ENCODE measurements at places on chromosomes 3 and 15.

- peak; percentile 15 for DNase-seq
Measured at GRCh38 chr15:55434989-55435825, 26.9 kb downstream of the PIERCE2 start.

DNA sequence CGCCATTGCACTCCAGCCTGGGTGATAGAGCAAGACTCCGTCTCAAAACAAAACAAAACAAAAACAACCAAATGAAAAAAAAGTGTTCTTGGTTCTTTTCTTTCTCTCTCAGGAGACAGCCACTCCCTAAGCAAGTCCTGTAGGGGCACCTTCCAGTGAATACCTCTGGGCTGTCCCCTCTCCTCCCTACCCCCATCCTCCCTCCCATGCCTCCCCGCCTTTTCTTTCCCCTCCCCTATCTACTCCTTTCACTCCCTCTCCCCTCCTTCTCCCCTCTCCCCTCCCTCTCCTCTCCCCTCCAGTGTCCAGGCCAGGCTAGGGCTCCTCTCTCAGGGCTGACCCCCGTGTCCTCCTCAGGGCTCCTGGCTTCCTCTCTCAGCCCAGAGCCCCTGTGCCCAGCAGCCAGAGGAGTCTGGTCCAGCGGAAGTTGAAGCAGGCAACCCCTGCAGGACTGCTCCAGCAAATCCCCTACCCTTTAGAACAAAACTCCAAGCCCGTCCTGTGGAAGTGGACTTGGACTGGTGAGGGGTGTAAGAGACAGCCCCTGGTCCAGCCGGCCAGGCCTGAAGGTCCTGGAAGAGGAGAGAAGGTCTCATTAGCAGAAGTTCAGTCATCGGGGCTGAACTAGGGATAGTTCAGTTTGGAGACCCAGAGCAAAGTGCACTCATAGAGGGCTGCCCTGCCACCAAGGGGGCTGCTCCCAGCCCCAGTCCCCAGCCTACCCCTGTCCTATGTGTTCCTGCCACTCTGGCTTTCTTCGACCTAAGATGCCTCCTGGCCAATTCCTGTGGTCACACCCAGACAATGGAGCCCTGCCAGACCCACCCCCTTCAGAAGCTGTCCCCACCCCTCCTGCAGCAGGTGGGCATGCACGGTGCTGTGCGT lies 79.8 kb upstream of the IQSEC1 start:
- DNase-seq: no peak

DNA sequence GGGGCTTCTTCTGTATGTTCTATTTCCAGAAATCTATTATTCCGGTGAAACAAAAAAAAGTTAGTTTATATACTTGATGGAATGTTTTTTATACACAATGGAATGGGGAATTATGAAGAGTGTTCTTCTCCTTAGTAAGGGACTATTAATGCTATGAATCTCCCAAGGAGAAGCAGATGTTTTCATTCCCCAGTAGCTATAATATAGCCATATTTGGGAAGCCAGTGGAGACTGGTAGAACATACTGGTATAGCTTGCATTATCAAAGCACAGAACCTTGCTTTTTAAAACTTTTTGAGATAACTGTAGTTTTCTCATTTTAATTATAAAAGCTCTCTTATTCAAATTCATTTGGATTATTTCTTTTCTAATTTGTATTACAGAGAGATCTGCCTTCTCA lies 38.3 kb downstream of the ADGRG7 start:
- no peak for DNase-seq

- no peak for DNase-seq
Measured at GRCh38 chr3:55929154-55929869, 442.2 kb upstream of the WNT5A start.

DNA sequence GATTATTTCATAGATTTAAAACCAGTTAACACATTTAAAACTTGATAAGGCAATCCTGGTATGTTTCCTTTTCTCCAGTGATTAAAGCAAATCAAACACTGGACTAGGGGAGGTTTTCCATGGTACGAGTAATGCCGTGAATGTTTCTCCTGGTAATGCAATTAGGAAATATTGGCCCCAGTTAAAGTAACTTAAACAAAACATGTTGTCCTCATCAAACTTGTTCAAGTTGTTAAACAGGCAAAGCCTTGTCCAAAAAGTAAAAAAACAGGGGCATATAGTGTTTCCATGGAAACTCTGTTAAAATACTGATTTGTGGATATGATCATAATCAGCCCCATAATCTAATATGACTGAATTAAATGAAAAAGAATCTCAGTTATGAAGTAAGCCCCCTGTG lies 13.1 kb upstream of the LRTM1 start:
- DNase-seq: no peak

DNA sequence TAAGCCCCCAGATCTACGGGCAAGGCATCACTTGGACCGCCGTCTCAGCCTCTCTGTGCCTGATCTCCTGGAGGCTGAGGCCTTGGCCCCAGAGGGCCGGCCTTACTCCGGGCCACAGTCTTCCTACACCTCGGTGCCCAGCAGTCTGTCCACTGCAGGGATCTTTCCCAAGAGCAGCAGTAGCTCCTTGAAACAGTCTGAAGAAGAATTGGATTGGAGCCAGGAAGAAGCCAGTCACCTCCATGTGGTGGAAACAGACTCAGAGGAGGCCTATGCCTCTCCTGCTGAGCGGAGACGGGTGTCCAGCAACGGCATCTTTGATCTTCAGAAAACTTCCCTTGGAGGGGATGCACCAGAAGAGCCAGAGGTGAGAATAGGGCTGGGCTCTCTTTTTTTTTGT lies 67.0 kb downstream of the MCTP2 start:
- no peak for DNase-seq

DNA sequence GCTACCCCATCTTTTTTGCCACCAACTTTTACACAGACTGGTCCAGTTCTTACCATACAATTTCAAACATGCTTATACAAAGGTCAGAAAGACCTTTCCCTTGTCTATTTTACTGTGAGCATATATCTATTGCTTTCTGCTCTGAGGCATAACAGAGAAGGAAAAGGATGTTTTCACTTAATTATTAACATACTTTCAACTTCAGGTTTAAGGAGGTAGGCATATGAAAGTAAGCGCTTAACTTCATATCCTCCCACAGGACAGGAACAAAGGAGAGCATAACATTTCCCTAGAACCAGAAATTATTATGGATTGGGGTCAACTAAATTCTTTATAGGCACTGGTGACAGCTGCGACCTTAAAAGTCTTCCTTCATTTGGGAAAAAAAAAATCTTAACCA lies 1.1 kb downstream of the MYEF2 start:
- no peak for DNase-seq

All from putamen (tissue), 1 donor.